ENCODE measurements at places on chromosomes 5 and 9.

GRCh38 chr9:96177005-96177718, 124.8 kb downstream of the HSD17B3 start:
- no peak for DNase-seq

DNA sequence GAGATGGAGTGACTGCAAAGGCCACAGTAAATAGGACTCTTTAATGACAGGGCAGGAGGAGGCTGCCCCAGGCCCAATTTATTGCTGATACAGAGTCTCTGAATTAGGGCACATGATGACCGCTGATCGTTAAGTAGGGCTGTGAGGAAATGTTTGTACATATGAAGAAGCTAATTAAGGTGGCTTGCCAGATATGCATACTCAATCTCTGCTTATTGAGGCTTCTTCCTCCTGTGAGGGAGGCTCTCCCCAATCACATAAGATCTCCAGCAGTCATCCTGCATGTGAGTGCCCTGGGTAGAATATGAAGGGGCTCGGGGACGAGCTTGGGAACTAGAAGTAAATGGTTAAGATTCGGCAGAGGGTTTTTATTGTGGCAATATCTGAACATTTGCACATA, 8.2 kb upstream of the CD180 start:
- no peak for DNase-seq

- DNase-seq: no peak
Observed at GRCh38 chr9:406886-407654, 192.4 kb downstream of the DOCK8 start.

DNA sequence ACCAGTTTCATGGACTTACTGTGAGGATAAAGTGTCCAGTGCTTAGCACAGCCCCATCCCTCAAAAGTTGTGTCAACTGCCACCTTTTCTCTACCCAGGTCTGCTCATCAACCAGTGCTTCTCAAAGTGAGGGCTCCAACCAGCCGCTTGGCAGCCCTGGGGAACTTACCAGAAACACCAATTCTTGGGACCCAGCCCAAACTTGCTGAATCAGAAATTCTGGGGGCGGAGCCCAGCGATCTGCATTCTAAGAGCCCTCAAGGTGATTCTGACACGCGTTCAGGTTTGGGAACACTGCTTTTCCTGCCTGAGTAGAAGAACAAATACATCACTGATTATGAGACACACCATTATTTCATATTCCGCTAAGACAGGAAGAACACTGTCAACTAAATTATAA, 132.0 kb downstream of the NSG2 start:
- no peak for DNase-seq

GRCh38 chr9:126499005-126499910, 114.5 kb upstream of the LMX1B start:
- no peak for DNase-seq

- no peak for DNase-seq
Observed at GRCh38 chr5:176776916-176777315, 33.4 kb upstream of the UNC5A start.

GRCh38 chr5:82525626-82526025, 247.5 kb upstream of the RPS23 start:
- no peak for DNase-seq

- DNase-seq: no peak
Observed at GRCh38 chr5:65815161-65815560, 93.2 kb downstream of the NLN start.

DNA sequence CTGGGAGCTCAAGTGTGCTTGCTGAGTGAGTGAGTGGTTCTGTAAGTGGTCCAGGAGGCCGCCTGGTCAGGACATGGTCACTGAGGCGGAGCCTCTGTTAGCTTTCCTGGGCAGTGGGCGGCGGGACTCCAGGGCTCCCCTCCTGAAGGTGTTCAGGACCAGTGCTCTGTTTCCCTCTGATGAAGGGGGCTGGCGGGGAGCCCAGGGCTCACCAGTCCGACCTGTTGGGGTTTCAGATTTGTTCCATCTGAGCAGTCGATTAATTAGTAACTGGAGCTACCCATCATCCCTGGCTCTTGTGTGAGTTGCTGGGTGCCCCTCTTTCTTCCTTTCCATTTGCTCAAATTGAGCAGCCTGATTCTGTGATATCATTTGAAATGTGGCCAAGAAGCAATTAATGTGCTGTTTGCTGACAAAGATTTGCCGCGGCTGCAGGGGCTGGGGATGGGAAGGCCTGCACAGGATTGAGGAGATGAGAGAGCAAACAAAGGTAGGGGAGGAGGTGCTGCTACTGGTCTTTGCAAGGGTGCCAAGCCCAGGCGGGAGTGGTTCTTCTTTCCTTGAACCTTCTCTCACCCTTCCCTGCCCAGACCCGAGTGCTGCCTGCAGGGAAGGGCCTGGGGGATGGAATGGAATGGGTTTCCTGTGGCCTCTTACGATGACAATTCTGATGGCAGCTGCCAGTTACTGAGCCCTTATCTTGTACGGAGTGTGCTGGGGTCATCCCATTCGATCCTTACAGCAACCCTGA, 92.8 kb upstream of the PITX1 start:
- DNase-seq: no peak

- DNase-seq: no peak
Observed at GRCh38 chr5:36227046-36227445, 14.7 kb downstream of the NADK2 start.

GRCh38 chr5:167050568-167051401, 1240.7 kb upstream of the WWC1 start:
- no peak for DNase-seq

- DNase-seq: no peak
Observed at GRCh38 chr5:32839106-32839505, 128.0 kb downstream of the NPR3 start.

- no peak for DNase-seq
Observed at GRCh38 chr9:8651846-8652215, 852.3 kb upstream of the DMAC1 start.

DNA sequence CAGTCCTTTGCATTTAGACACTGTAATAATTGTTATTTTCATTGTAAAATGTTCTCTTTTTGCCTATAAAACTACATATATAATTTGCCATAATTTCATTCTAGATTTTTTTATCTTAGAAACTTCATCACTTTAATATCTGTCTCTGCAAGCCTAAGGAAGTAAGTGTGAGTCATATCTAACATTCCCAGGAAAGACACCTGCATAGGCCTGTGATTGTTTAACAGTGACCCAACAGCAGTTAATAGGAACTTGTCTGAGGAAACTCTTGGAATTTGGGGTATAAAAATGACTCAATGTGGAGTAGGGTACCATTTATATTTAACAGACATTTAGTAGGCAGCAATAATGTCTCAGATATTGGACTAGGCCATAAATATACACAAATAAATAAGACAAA, 229.2 kb upstream of the FAM174A start:
- no peak for DNase-seq

DNA sequence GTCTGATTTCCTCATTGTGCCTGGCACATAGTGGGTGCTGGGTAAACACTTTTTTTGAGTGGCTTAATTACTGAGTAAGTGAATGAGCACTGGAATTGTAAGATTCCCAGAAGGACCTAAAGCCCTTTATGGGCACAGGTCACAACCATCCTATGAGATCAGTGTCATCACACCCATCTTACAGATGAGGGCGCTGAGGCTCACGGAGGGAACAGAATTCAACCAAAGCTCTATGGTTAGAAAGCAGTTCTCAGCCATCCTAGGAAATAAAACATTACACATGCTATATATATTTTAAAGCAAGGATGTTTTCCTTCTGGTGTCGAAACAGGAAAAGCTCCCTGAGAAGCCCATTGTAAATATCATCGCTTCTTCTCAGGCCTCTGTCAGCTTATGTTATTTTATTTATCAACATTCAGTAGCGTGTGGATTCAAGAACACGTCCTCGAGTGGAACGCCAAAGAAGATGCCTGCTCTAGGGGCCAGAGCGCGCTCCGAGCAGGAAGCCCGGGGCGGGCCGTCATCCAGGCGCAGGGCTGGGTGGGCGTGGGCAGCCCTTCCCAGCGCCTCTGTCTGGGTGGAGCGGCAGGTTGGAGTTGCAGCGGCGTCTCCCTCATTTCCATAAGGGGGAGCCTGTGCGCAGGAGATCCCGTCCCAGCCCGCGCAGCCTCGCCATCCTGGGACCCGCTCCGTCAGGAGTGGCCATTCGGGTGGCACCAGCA, 155.8 kb upstream of the SMIM23 start:
- peak; percentile 6 for DNase-seq
